ENCODE measurements at places on chromosomes 4 and X.
A peak's percentile ranks its signal among the peaks of the same experiment; 100 is the strongest.

GRCh38 chrX:10085223-10085622, 71.6 kb upstream of the CLCN4 start:
- no peak for DNase-seq

DNA sequence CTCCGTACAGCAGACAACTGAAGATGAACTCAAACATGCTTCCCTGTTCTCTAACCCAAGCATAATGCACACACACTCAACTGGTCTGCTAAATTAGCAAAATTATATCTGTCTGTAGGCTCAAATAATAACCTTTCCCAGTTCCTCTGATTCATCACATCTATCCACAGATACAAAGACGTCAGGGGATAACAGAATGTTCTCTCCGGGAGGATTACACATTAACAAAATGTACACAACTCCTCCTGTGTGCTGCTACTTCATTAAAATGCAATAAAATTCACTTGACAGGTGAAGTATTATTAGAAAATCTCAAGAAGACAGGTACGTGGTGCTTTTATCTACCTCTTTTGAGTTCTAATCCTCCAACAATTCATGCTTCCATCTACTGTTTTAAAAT, 57.4 kb downstream of the FAT1 start:
- DNase-seq: no peak

DNA sequence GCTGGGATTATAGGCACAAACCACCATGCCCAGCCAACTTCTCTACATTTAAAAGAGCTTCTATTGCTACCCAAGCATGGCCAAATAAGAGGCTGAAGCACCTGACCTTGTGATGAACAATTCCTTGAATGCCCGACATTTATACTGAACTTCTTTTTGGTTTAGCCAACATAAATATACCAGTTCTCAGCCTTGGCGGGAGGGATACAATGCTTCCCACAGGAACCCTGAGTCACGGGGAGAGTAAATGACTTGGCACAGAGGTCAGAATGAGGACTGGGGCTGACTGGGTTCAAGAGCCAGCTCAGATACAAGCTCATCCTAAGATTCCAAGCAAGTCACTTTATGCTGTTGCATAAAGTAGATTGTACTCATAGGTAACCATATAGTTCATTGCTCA, 6.1 kb downstream of the HOPX start:
- DNase-seq: no peak

GRCh38 chr4:83356899-83357661, 22.4 kb upstream of the HPSE start:
- DNase-seq: peak; percentile 45
